ENCODE measurements at places on chromosomes 4 and X. TPM values are rescaled to one million over a fixed set of nuclear protein-coding genes. Genes with fewer than 3 reads are reported as not detected.
A peak's percentile ranks its signal among the peaks of the same experiment; 100 is the strongest.

GRCh38 chr4:164924670-164925238 lies 47.8 kb downstream of the APELA start:
- no peak overlapping the region for H3K4me3 ChIP-seq
- H3K27me3 ChIP-seq: no peaks in the 10 kb centered on the region
- no peaks in the 10 kb centered on the region for H3K4me1 ChIP-seq
- no peak overlapping the region for H3K27ac ChIP-seq
- H3K36me3 ChIP-seq: no peaks in the 10 kb centered on the region
- DNase-seq: no peak

GRCh38 chr4:99136329-99136728 lies 7.8 kb downstream of the ADH4 start:
- H3K27ac ChIP-seq: no peak overlapping the region
- H3K4me3 ChIP-seq: no peak overlapping the region
- H3K36me3 ChIP-seq: no peaks in the 10 kb centered on the region
- DNase-seq: no peak

- H3K27ac ChIP-seq: no peak overlapping the region
- DNase-seq: no peak
- H3K4me3 ChIP-seq: no peak overlapping the region
- H3K36me3 ChIP-seq: no peaks in the 10 kb centered on the region
- H3K4me1 ChIP-seq: no peaks in the 10 kb centered on the region
Measured at GRCh38 chr4:142272452-142272851, 573.6 kb downstream of the INPP4B start.

BANK1 gene
- 0.53 TPM for total RNA-seq

- H3K27ac ChIP-seq: no peak overlapping the region
- no peak overlapping the region for H3K4me3 ChIP-seq
- DNase-seq: no peak
- no peaks in the 10 kb centered on the region for H3K36me3 ChIP-seq
- H3K27me3 ChIP-seq: no peaks in the 10 kb centered on the region
Measured at GRCh38 chr4:19358015-19358414, 893.7 kb upstream of the SLIT2 start.

VCX3B gene
- total RNA-seq: not detected

DNA sequence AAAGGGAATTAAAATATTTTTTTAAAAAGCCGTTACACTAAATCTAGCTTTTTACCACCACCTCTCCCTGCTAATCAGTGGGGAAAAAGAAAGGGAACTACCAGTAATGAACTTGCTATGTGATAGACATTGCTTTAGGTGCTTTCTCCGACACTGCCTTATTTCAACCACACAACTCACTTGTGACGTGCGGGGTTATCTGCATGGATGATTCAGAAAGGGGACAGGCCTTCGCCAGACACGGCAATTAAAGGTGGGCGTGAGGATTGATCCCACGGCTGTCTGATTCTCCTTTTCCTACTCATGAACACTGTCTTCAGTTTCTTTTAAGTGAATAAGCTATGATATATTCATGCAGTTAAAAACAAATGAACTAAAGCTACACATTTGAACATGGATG lies 882 bp upstream of the CXCR3 start:
- DNase-seq: no peak
- H3K36me3 ChIP-seq: no peaks in the 10 kb centered on the region

DNA sequence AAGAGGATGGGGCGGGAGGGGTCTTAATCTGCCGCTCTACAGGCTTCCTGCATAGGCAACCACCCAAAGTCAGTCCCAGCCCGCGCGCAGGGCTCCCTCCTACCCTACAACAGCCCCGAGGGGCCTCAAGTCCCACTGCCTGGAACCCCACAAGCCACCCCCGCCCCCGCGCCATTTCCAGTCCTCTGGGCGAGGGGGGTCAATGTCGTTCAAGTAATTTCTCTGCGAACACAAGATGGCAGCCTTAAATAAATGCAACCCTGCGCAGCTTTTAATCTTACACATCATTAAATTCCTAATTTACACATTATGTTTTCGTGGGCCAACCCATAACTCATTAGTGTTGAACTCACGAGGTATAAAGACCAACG lies 92.9 kb downstream of the BCOR start:
- peaks cover 10% of the 10 kb centered on the region for H3K4me1 ChIP-seq
- no peak for DNase-seq
- no peaks in the 10 kb centered on the region for H3K36me3 ChIP-seq
- H3K27me3 ChIP-seq: no peaks in the 10 kb centered on the region
- no peak overlapping the region for H3K4me3 ChIP-seq

DNA sequence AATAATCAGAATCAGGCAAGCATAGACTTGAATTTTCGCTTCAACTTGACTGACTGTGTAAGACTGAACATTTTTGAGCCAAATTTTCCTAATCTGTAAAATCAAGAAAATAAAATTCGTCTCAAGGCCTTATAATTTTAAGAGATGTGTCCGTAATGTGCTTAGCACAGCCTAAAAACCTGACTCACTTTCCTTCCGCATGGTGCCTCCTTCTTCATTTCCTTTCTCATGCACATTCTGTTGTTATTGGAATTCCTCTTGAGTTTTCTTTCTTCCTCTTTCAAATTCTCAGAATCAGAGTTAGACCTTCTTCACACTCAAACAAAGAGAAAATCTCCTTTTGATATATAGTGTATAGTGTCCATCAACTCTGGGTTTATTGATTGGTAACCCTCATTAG lies 208.9 kb upstream of the SLIT2 start:
- H3K27me3 ChIP-seq: no peaks in the 10 kb centered on the region
- no peak overlapping the region for H3K4me3 ChIP-seq
- no peak overlapping the region for H3K27ac ChIP-seq
- H3K4me1 ChIP-seq: no peaks in the 10 kb centered on the region
- DNase-seq: no peak

- H3K36me3 ChIP-seq: no peaks in the 10 kb centered on the region
- H3K4me1 ChIP-seq: no peaks in the 10 kb centered on the region
- no peak for DNase-seq
- H3K27me3 ChIP-seq: no peaks in the 10 kb centered on the region
- H3K27ac ChIP-seq: no peak overlapping the region
- H3K4me3 ChIP-seq: no peak overlapping the region
Measured at GRCh38 chr4:158374318-158374717, 147.4 kb upstream of the RXFP1 start.

- no peaks in the 10 kb centered on the region for H3K36me3 ChIP-seq
- H3K4me3 ChIP-seq: no peak overlapping the region
- DNase-seq: no peak
- no peaks in the 10 kb centered on the region for H3K4me1 ChIP-seq
Measured at GRCh38 chr4:25069014-25069413, 38.3 kb upstream of the LGI2 start.

- no peaks in the 10 kb centered on the region for H3K27me3 ChIP-seq
- DNase-seq: no peak
- H3K4me3 ChIP-seq: no peak overlapping the region
Measured at GRCh38 chr4:185286571-185286970, 77.2 kb downstream of the SNX25 start.

GRCh38 chrX:156000361-156000926 lies 2.9 kb downstream of the IL9R start:
- H3K27ac ChIP-seq: peak overlapping the region; percentile 42
- no peak overlapping the region for H3K4me3 ChIP-seq
- H3K36me3 ChIP-seq: no peaks in the 10 kb centered on the region
- no peaks in the 10 kb centered on the region for H3K27me3 ChIP-seq

CENPE gene
- 9.9 TPM for total RNA-seq

DNA sequence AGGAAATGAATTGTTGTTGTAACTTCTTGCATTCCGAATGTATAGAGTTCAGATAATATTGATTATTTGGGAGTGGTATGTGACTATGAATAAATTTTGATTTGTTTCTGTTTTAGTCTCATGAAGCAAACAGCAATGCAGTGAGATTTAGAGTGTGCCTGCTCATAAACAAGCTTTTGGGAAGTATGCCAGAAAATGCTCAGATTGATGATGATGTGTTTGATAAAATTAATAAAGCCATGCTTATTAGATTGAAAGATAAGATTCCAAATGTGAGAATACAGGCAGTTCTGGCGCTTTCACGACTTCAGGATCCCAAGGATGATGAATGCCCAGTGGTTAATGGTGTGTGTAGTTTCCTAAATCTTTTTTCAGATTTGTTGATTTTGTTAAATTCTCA lies 2.0 kb downstream of the NCAPG start:
- H3K27ac ChIP-seq: no peak overlapping the region
- no peak overlapping the region for H3K4me3 ChIP-seq
- no peaks in the 10 kb centered on the region for H3K36me3 ChIP-seq

- no peak for DNase-seq
- no peaks in the 10 kb centered on the region for H3K4me1 ChIP-seq
- H3K4me3 ChIP-seq: no peak overlapping the region
- H3K27me3 ChIP-seq: no peaks in the 10 kb centered on the region
Measured at GRCh38 chr4:151940926-151941617, 180.3 kb upstream of the GATB start.

Measured in Peyer's patch (tissue), 4 donors.